ENCODE measurements at places on chromosomes 13 and 19.

DNA sequence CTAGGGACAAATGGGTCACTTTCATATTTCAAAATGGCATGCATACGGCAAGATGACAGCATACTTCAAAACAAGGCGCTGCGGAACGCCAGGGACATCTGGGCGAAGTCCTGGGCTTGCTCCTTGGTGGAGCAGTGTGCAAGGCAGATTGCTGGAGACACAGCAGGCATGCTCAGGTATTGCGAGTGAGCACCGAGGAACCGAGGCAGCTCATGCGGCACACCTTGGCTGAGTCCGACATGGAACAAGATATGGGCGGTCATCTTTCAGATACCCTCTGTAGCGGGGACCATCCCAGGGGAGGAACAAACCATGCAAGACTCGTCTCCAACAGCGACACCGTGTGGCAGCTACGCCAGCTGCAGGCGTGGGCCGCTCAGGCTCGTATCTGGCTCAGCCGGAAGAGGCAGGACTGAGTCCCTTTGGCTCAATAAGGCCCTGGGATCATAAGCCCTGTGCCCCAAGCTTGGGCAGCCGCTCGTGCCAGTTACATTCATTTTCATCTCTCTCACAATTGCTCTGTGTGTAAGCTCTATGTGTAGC is 112.4 kb downstream of the NUFIP1 start:
- DNase-seq: no peak

- no peak for DNase-seq
These were observed 690 bp upstream of the SGTA start for GRCh38 chr19:2783781-2784145.

GRCh38 chr13:43520351-43520750 is 266.4 kb downstream of the ENOX1 start:
- no peak for DNase-seq

DNA sequence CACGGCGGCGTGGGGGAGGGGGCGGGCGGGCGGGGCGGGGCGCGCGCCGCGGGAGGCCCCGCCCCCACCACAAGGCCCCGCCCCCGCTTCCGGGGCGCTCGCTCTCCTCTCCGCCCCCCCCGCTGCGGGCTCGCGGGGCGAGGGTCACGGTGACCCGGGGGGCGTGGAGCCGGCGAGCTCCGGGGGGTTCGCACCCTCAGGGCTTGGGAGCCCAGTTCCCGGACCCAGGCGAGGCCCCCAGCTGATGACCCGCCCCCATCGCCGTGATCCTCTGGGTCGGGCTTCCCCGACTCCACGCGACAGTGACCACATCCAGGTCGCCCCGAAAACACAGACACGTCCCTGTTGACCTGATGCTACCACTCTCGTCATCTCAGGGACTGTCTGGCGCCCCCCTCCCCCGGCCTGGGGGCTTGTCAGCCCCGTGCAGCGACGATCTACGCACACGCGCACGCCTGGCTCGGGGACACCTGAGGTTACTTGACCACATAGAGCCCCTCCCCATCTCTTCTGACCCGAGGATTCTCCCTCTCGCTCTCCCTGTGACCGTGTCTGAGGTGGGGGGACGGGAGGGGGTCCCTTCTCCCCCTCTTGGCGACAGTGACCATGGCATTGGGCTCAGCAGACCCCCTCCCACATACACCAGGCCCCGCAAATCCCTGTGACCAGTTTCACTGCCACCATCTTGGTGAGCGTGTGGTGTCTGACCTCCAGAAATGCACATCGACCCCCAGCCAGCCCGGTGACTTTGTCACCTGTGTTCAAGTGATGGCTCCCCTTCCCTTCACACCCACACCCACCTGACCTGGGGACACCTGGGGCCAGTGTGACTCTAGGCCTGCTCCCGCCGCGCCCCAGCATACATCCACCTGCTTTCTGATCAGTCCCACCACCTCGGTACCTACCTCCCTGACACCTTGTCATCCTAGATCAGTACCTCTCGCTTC is 670 bp downstream of the MAP2K7 start:
- peak; percentile 75 for DNase-seq

GRCh38 chr19:16244091-16244490 is 46.4 kb downstream of the AP1M1 start:
- no peak for DNase-seq

GRCh38 chr19:45632468-45633196 is 6.6 kb downstream of the EML2 start:
- no peak for DNase-seq

DNA sequence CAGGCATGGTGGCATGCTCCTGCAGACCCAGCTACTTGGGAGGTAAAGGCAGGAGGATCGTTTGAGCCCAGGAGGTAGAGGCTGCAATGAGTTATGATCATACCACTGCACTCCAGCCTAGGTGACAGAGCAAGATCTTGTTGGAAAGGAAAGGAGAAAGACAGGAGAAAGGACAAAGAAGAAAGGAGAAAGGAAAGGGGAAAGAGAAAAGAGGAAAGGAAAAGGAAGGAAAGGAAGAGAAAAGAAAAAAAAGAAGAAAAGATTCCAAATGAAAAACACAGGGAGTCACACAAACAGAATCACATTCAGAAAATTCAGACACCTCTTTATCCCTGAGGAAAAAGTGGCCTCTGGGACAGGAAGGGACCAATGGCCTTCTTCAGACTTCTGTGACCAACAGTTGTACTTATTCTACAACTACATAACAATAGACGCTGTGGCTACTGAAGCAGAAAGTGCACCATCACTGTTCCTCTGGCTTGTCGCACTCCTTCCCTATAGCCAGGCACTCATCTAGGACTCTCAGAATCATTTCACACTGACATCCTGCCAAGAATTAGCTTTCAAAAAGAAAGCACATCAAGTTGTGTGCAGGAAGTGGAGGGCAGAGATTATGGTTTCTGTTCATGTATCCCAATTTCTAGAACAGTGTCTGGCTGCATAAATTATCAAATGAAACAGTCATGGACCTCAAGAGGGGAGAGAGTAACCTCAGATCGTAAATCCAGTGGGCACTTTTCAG is 5.9 kb downstream of the MTMR6 start:
- peak; percentile 13 for DNase-seq

DNA sequence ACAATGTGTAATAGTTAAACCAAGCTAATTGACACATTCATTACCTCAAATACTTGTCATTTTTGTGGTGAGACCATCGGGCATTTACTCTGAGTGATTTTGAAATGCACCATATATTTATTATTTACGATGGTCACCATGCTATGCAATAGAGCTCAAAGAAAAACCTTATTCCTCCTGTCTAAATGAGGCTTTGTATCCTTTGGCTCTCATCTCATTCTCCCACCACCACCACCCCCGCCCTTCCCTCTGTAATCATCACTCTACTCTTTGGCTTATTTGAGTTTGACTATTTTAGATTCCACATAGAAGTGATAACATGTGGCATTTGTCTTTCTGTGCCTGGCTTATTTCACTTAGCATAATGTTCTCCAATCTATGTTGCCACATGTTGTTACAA is 124.9 kb downstream of the CYSLTR2 start:
- no peak for DNase-seq

Data from GM12892 (cell line).